ENCODE measurements at places on chromosomes 6 and 20.
A peak's percentile ranks its signal among the peaks of the same experiment; 100 is the strongest.

- H3K4me3 ChIP-seq: no peak overlapping the region
- no peak overlapping the region for H3K27ac ChIP-seq
- peaks cover 76% of the 10 kb centered on the region for H3K4me1 ChIP-seq
- no peaks in the 10 kb centered on the region for H3K36me3 ChIP-seq
- no peaks in the 10 kb centered on the region for H3K27me3 ChIP-seq
- no peak for DNase-seq
These were observed 7.2 kb upstream of the SERPINB1 start for GRCh38 chr6:2848851-2849250.

DNA sequence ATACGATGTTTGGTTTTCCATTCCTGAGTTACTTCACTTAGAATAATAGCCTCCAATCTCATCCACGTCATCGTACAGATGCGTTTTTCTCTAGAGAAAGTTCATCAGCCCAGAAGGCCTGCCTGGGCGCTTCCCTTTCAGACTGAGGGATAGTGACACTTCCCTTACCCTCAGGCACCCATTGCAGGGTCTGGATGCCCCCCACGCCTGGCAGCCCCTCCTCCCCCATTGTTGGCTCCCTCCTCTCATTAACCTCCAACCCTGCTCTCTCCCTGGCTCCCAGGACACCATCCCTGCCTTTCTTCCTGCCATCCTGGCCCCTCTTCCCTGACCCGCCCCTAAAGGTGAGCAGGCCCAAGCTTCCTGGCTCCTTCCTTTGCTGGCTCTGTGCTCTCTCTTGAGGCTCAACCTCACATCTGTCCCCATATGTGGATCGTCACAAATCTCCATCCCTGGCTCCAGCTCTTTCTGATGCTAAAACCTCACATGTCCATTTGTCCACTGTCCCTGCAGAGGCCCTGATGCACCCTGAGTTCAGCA lies 145.2 kb downstream of the SYCP2 start:
- H3K4me1 ChIP-seq: no peaks in the 10 kb centered on the region
- no peaks in the 10 kb centered on the region for H3K36me3 ChIP-seq
- no peak overlapping the region for H3K4me3 ChIP-seq
- no peak for DNase-seq
- no peak overlapping the region for H3K27ac ChIP-seq
- peaks cover 21% of the 10 kb centered on the region for H3K27me3 ChIP-seq

DNA sequence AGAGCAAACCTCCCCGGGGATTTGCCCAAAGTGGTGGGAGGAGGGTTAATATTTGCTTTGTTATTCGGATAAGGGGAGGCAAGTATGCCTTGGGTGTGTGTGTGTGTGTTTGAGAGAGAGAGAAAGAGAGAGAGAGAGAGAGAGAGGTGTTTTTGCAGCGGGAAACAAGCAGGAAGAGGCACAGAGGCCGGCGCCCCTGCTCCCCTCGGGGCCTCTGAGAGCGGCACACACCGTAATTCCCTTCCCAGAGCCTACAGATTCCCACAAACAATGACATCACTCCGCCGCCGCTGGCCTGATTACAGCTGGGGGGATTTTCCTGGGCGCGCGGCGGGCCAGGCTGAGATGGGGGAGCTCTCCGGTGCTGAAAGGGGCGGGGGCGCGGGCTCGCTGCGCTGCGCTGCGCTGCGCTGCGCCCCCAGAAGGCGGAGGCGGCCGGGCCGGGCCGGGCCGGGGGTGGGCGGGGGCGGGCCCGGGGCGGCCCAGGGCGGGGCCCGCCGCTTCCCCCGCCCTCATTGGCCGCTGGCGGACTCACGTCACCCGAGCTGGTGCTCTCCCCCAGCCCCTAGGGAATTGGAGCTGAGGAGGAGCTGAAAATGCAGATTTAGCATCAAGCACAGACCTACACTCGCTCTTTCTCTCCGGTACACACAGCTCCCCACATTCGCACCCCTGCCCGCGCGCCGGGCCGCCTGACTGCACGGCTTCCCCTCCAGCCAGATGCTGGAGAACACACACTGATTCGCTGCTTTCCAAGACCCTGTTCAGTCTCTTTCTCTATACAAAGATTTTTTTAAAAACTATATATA lies at the start of gene PCSK2:
PCSK2 (plus strand) TSS at position 631 of the 809 bp plus-strand sequence. CDS start 266 bp downstream, outside the sequence.
- no peak within 1 kb of the TSS for H3K4me3 ChIP-seq

DNA sequence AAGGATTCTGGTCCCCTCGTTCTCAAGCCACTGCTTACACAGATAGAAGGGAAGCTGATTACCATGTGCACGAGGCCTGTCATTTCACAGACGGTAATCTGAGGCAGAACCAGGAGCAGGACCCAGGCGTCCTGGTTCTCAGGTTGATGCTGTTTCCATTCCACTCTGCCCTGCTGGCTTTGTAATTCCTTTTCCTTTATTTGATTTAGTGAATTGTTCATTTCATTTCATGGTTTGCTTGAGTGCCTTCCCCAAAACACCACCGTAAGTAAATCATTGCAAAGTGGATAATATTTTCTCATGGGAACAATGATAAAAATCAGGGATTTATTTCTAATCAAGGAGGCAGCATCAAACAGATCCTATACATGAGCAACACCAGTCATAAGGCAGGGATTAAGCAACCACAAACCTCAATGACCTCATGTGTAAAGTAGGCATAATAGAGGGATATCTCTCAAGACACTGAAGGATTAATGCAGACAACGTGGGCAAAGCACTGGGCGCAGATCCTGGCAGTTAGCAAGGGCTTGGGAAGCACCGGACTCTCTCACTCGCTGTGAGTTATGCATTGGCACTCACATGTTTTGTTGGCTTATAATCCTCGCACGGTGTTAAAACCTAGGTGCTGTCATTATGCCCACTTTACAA lies 229.5 kb upstream of the FOXQ1 start:
- no peaks in the 10 kb centered on the region for H3K27me3 ChIP-seq
- no peaks in the 10 kb centered on the region for H3K36me3 ChIP-seq
- H3K4me1 ChIP-seq: no peaks in the 10 kb centered on the region
- no peak overlapping the region for H3K4me3 ChIP-seq

- no peak for DNase-seq
- no peaks in the 10 kb centered on the region for H3K4me1 ChIP-seq
- no peak overlapping the region for H3K4me3 ChIP-seq
- no peaks in the 10 kb centered on the region for H3K27me3 ChIP-seq
These were observed 65.5 kb downstream of the SOBP start for GRCh38 chr6:107555449-107555848.

- no peaks in the 10 kb centered on the region for H3K4me1 ChIP-seq
- no peak overlapping the region for H3K27ac ChIP-seq
These were observed 86.1 kb upstream of the MYLIP start for GRCh38 chr6:16042751-16043150.

GRCh38 chr20:57724610-57725405 lies 15.0 kb upstream of the PMEPA1 start:
- H3K4me1 ChIP-seq: no peaks in the 10 kb centered on the region
- peaks cover 83% of the 10 kb centered on the region for H3K27me3 ChIP-seq
- no peak overlapping the region for H3K4me3 ChIP-seq
- H3K27ac ChIP-seq: no peak overlapping the region

- H3K4me3 ChIP-seq: no peak overlapping the region
- H3K27ac ChIP-seq: no peak overlapping the region
- peak; percentile 55 for DNase-seq
- H3K27me3 ChIP-seq: no peaks in the 10 kb centered on the region
- H3K36me3 ChIP-seq: no peaks in the 10 kb centered on the region
- peaks cover 3% of the 10 kb centered on the region for H3K4me1 ChIP-seq
These were observed 7.9 kb downstream of the CALHM4 start for GRCh38 chr6:116561377-116562018.

DNA sequence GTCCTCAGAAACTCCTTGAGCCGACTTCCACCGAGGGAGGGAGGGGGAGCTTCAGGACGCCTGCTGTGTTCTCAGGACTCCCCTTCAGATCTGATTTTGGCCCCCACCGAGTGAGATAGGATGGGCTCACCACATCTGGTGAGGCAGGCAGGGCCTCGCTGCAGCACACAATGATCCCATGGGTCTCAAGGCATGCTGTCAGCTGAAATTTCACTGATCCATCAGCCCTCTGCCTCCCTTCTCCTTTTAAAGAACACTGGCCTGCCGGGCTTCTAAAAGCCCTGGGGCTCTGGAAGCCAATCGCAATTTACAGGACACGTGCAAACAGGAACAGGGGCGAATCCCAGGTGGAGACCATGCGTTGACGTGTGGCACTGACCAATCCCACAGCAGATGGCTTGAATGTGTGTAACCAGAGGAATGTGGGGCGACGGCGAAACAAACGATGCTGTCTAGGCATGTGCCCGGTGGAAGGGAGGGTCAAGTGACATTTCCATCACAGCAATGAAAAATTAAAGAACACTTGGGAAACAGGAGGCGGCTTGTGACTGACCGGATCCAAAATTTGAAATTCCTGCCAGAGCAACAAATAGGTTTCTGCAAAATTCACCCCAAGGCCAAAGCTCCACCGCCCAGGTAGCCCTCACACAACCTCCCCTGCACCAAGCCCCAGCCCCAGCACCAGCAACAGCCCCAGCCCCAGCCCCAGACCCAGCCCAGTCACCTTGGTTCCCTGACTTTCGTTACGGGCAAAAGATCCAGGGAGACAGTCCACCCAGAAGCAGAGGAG lies 167.1 kb upstream of the ZNF337 start:
- H3K36me3 ChIP-seq: no peaks in the 10 kb centered on the region
- peak overlapping the region; percentile 40 for H3K4me3 ChIP-seq
- no peak overlapping the region for H3K27ac ChIP-seq
- DNase-seq: no peak
- H3K4me1 ChIP-seq: peaks cover 30% of the 10 kb centered on the region

DNA sequence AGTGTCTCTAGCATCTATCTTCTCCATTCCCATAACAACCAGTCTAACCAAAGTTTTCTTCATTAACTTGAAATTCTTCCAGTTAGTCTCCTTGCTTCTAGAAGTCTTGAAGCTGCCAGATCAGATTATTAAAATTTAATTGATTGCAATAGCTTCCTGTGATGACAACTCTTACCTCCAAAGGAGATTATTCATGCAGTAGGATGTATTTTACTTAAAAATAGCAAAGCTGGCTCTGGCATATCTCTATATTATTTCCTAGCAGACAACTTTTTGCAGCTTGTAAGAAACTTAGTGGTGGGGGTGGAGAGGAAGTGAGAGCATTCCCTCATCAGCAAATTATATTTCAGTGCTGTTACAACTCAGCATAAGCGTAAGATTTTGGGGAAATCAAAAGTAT lies 290.4 kb downstream of the GRIK2 start:
- no peaks in the 10 kb centered on the region for H3K4me1 ChIP-seq
- no peak for DNase-seq
- H3K27ac ChIP-seq: no peak overlapping the region
- H3K36me3 ChIP-seq: no peaks in the 10 kb centered on the region
- no peak overlapping the region for H3K4me3 ChIP-seq

DNA sequence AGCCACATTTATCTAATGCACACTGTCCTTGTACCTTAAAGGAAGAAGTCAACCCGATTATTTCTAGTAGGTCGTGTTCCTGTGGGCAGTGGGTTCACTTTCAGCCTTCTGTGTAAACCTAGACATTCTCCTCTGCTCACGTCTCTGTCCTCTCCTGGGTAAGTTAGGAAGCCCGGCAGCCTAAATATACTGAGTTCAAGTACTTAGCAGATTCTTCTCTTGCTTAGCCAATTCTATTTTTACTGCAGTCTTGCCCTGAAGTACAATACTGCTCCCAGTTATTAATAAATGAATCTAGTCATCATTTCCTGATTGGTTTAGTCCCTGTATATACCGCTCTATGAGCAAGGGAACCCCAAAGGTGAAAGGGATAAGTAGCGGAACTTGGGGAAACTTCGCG lies 14.6 kb upstream of the GPR63 start:
- no peaks in the 10 kb centered on the region for H3K4me1 ChIP-seq
- H3K36me3 ChIP-seq: no peaks in the 10 kb centered on the region

DNA sequence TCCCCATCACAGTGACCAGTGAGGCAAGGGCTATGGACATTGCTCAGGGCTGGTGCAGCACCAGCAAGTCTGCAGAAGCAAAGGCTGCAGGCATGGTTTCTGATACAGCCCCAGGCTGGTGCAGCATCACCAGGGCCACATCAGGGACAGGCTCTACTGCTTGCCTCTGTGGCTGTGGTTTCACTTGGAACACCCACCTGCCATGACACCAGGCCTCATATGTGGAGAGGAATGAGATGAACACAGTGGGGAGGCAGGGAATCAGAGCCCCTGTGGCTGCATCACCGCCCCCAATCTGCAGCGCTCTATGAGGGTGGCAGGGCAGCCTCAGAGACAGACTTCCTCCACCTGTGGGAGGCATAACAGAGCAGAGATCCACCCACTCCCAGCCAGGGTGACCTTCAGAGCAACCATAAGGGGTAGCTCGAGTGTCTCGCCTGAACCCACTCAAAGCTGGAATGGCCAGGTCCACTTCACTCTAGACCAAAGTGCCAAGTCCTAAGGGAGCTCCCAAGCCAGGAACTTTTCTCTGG lies 7.9 kb downstream of the RING1 start:
- no peak overlapping the region for H3K4me3 ChIP-seq
- no peak overlapping the region for H3K27ac ChIP-seq
- H3K27me3 ChIP-seq: no peaks in the 10 kb centered on the region
- 0 out of 2 replicates have a peak, but pooled peaks cover 2% of the 10 kb centered on the region for H3K36me3 ChIP-seq
- DNase-seq: no peak
- peaks cover 5% of the 10 kb centered on the region for H3K4me1 ChIP-seq
